ENCODE measurements at places on chromosomes 12 and 14.

DNA sequence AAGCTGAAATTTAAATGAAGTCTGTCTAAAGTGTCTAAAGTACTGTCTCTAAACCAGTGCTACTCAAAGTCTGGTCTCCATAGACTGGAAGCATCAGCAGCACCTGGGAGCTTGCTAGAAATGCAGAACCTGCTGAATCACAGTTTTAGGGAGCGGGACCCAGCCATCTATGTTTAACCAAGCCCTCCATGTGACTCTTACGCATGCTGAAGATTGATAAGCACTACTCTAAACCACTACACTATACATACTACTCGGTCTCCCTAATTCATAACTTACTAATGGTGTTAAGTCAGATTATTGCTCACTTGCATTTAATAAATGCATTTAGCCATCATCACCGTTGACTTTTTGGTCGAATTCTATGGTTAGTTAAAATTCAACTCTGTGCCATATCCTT is 88.8 kb downstream of the SLC25A21 start:
- no peak for DNase-seq

DNA sequence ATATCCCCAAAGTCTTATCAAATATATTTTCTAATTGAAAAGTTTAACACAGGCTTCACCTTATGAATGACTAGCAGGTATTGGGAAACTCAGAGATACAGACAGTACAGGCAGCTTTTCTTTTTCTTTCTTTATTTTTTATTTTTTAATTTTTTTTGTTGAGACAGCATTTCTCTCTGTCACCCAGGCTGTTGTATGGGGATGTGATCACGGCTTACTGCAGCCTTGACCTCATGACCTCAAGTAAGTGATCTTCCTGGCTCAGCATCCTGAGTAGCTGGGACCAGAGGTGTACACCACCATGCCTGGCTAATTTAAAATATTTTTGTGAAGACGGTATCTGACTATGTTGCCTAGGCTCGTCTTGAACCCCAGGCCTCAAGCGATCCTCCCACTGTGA is 85.0 kb downstream of the BRMS1L start:
- no peak for DNase-seq

DNA sequence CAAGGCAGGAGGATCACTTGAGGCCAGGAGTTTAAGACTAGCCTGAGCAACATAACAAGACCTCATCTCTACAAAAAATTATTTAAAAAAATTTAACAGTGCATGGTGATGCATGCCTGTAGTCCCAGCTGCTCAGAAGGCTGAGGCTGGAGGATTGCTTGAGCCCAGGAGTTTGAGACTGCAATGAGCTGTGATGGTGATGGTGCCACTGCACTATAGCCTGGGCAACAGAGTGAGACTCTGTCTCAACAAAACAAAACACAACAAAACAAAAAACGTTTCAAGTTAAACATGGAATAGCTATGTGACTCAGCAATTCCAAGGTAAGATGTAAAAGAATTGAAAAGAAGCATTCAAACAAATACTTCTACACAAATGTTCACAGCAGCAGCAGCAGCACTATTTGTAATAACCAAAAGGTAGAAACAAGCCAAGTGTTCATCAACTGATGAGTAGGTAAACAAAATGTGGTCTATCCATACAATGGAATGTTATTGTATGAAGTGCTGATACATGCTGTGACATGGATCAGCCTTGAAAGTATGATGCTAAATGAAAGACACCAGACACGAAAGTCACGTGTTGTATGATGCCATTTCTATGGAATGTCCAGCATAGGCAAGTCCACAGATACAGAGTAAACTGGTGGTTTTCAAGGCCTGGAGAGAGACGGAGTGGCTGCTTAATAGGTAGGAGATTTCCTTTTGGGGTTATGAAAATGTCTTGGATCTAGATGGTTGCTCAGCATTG is 31.4 kb downstream of the CFAP251 start:
- peak; percentile 71 for DNase-seq

GRCh38 chr12:8849876-8850275 is 27.5 kb downstream of the A2ML1 start:
- DNase-seq, result no peak

- no peak for DNase-seq
Measured at GRCh38 chr12:118704527-118705241, 276.7 kb upstream of the SRRM4 start.

GRCh38 chr12:70194076-70194475 is 49.2 kb upstream of the CNOT2 start:
- DNase-seq, result no peak

GRCh38 chr12:116590561-116590960 is 31.4 kb downstream of the MAP1LC3B2 start:
- peak; percentile 71 for DNase-seq

- DNase-seq, result peak; percentile 17
Measured at GRCh38 chr14:55454264-55455002, 14.0 kb upstream of the TBPL2 start.

DNA sequence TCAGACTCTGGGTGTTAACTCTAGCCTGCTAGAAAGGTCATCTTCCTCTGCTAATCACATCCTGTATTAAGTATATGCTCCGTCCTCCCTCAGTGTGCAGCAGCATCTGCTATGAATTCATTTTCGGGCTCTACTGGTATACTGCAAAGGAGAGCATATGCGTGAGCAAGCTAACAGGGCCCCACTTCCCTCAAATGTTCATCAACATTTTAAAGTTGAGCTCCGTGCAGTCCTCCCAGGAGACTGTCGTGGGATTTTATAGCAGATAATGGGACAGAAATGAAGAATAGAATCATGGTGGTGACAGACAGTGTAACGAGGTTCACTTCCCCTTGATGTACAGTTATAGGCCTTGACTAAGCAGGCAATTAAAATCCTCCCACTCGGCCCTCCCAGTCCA is 131.7 kb downstream of the PLXNC1 start:
- no peak for DNase-seq

- no peak for DNase-seq
Measured at GRCh38 chr14:102229739-102230092, 75.2 kb downstream of the MOK start.

DNA sequence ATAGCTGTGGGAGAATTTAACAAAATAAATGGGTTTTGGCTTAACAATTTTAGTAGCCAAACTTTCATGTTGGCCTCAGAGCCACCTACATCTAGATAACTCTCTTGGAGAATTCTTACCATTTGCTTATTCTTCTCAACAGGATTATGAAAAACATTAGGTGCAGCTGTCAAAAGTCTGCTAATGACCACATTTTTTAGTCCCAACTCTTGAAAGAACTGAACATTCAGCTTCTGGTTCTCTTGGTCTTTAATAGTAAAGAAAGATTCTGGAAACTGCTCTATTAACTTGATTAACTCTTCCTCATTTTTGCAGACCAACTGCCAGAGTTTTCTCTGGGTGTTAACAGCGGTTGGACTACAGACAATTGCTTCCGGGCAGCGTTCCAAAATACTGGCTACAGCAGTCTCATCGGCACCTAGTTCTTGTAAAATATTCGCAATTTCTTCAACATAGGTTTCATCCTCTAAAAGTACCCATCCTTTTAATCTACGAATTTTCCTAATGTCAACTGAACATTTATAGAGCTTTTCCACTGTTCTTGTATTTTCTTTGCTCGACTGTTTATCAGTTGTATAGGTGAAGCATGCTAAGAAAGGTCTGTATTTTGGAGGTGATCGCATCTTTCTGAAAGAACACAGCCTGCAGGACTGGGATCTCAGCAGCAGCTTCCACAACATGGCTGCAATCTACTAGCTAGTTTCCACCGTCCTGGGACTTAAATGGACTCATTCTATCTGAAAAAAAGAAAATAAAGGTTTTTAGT is 8.7 kb downstream of the MTERF2 start:
- no peak for DNase-seq

GRCh38 chr12:31590642-31591379 is at the start of gene DENND5B:
TSS of gene DENND5B (minus strand) at chr12:31591136. CDS start at chr12:31590832, 304 bp downstream.
- DNase-seq, result peak; percentile 60

- DNase-seq, result peak; percentile 26
Measured at GRCh38 chr12:4555804-4556203, 6.2 kb upstream of the DYRK4 start.

GRCh38 chr12:84702001-84702400 is 210.6 kb downstream of the SLC6A15 start:
- DNase-seq, result no peak

DNA sequence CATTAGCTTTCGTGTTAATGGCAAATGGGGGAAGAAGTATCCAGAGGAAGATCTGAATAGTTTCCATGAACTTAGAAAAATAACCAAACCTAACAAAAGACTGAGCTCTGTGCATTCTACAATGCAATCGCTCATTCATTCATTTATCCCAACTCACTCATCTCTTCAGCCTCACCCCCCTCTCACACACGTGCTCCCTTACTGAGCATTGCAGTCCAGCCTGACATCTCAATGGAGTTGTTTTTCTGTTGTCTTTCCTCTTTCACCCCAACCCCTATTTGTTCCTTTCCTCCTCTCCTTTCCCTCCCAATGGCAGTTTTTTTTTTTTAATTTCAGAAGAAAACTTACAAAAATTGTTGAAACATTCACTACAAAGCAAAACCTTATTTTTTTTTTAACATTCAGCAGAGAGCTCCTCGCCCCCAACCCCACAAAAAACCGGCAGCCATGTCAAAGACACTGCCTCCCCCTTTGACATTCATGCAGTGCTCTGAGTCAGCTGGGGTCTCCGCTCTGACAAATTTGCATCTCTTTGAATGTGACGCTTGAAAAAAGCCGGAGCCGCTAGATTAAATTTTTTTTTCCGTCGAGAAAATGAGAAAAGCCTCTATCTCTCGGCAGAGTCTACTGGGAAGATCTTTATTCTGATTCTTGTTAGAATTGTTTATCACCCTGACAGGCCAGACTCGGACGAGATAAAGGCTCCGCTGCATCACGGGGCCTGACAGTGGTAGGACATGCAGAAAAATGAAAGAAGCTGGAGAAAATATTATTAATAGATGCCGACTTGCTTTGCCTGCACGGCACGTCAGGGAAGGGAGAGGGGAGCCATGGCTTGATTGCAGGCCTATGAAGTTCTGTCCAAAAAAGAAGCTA is 775.6 kb downstream of the VRK1 start:
- no peak for DNase-seq

Measured in fibroblast of gingiva (primary cell).